NCI-H187 (cell line): ENCODE measurements at places on chromosomes 4 and X.

DNA sequence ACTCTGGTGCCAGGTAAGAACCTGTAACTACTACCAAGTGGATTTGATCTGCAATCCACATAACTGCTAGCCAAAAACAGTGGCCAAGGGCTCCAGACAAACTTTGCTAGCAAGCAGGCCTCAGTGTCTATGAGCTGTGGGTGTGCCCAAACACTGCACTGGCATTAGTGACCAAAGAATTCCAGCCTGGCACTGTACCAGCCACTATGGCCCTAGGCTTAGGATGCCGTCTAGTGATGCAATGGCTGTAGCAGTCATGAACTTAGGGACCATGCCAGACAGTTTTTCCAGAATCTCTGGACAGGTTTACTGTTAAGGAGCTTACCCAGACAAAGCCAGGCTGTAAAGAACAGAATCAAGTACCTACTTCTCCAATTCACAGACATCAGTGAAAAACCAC lies 33.7 kb upstream of the PRR27 start:
- DNase-seq: no peak

DNA sequence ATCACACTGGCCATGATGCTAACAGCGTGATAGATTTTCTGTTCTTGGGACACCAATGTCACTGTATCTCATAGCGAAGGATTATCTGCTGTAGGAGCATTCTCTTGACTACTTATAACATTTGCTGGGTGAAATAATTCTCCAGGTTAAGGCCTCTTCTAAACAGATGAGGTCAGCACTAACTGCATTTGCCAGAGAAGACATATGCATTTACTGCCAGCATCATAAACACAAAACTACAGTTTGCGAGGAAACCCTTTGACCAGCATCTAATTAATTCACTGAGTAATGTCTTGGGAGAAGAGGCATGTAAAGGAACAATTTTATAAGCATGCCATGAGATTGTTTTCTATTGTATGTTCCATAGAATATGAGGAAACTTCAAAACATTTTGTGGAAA lies 13.9 kb downstream of the TBC1D1 start:
- DNase-seq: no peak

DNA sequence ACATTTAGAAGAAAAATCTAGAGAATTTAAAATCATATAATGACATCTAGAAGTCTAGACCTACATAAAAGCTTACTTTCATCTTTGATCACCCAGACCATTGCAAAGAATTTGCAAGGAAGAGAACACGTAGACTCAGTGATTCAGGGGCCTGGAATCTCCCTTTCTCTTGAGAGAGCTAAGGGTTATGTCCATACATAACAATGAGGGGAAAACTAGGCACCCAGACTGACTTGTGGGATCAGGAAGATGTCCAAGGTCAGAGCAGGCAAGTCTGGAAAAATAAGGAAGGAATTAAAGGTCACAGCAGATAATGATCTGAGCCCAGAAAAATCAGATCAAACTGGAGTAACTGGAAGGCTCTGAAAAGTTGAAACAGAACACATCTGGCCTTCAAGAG lies 198.4 kb upstream of the SFRP2 start:
- DNase-seq: no peak

GRCh38 chr4:3469386-3470243 lies 6.5 kb downstream of the DOK7 start:
- DNase-seq: no peak

DNA sequence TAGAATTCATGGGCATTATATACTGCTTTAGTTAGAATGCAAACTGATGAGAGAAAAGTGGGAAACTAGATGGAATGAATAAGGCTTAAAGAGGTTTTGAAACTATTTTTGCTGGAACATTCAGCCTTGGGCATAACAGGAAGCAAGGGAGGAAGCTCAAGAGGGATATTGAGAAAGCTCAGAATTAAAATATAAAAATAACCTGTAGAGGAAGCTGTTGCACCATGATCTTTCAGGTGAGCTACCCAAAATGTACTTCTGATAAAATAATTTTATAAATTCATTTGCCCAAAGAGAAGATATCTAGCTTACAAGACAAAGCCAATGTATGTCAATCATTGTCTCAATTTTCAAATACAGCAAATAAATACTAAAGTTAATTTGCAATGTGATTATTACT lies 11.3 kb downstream of the GC start:
- no peak for DNase-seq

- DNase-seq: no peak
These were observed 404.8 kb downstream of the KLHL13 start for GRCh38 chrX:117711782-117712181.

GRCh38 chrX:148567779-148568178 lies 67.4 kb downstream of the AFF2 start:
- DNase-seq: no peak

DNA sequence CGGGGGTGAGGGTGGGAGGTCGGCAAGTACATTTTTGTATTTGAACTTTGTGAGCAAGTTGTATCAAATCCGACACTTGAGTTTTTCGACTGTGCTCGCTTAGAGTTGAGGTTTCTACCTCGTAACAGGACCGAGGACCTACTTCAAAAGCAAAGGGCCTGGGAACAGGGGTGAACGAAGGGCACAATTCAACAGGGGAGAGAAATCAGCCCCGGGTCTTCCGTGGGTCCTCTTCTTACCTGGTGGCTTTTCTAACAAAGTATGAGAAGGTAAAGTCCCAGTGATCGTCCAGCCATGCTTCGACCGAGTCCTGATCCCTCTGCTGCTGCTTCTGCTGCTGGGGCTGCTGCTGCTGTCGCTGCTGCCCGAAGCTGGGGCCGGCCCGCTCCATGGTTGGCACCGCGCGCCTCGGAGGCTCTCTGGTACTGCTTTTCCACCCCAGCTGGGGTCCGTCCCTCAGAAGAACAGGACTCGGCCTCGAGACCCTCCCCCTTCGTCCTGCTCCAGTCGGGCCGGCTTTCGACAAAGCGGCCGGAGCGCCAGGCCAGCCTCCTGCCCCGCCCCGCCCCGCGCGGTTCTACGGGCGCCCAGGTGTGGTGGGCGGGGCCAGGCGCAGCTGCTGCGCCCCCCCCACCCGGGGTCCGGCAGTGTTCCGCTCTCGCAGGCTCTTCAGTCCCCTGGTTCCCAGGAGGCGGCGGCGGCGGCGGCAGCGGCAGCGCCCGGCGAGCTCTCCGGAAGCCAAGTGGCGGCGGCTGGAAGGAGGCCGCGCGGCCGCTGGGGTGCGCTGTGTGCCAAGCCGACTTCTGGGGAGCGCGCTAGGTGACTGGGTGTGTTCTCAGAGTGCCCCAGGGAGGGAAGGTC lies at the start of gene PDE5A:
TSS of gene PDE5A (minus strand) at position 524 of the 861 bp plus-strand sequence. CDS start at position 391, 133 bp downstream.
- DNase-seq: peak; percentile 54

GRCh38 chrX:69136546-69137331 lies 28.5 kb downstream of the PJA1 start:
- DNase-seq: no peak
